NCI-H2171 (cell line): ENCODE measurements at places on chromosomes 16 and 17.
A peak's percentile ranks its signal among the peaks of the same experiment; 100 is the strongest.

DNA sequence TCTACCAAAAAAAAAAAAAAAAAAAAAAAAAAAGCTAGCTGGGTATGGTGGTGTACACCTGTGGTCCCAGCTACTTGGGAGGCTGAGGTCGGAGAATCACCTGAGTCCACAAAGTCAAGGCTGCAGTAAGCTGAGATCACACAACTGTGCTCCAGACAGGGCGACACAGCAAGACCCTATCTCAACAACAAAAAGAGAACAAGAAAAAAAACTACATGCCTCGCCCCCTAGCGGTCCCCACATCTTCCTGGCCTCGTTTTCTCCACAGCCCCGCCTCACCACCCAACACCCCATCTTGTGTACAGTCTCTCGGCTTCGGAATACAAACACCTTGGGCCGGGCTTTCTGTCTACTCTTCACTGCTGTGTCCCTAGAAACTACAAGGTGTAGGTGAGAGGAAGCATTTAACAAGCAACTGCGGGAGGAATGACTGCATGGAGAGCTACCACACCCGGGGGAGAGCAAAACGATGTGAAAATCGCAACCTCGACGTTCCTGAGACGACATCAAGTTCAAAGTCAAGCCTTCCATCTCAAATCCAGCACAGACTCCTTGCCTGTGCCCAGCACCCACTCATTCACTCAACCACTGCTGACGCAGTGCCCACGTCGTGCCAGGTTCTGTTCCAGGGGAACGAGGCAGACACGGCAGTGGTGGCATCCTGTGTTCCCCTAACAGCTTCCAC lies 9.0 kb downstream of the NTAN1 start:
- DNase-seq = no peak

- no peak for DNase-seq
These were observed 8.3 kb downstream of the AXIN2 start for GRCh38 chr17:65553009-65553645.

- DNase-seq = no peak
These were observed 825.9 kb downstream of the KCNJ18 start for GRCh38 chr17:22518185-22518584.

DNA sequence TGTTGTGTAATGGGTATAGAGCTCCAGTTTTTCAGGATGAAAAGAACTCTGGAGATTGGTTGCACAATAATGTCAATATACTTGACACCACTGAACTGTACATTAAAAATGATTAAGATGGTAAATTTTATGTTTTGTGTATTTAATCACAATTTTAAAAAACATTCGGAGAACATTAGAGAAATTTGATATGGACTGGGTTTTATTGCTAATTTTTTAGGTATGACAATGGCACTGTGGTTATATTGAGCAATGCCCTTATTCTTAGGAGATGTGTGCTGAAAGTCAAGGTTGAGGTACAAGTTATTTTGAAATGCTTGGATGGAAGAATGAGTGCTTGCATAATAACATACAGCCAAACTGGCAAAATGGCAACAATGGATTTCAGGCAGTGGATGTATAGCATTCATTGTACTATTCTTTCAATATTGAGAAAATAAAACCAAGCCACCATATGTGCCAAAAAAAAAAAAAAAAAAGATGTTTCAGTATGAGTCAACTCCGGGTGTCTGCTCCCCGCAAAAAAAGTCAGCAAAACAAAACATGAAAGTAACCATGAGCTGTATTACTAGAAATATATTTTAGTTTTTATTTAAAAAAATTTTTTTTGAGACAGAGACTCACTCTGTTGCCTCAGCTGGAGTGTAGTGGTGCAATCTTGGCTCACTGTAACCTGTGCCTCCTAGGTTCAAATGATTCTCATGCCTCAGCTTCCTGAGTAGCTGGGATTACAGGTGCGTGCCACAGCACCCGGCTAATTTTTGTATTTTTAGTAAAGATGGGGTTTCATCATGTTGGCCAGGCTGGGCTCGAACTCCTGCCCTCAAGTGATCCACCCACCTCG lies 19.8 kb downstream of the HOXB1 start:
- DNase-seq = no peak

GRCh38 chr17:34484193-34484733 lies 95.1 kb upstream of the TMEM132E start:
- no peak for DNase-seq

GRCh38 chr17:12987120-12987519 lies 30.7 kb downstream of the ELAC2 start:
- DNase-seq = no peak

- no peak for DNase-seq
These were observed 2.3 kb upstream of the PHF12 start for GRCh38 chr17:28953444-28954118.

- no peak for DNase-seq
These were observed 632 bp downstream of the CYBC1 start for GRCh38 chr17:82449883-82450356.

- DNase-seq = no peak
These were observed 129.6 kb downstream of the SPACA3 start for GRCh38 chr17:33121272-33121671.

GRCh38 chr17:50157891-50158290 lies 7.4 kb upstream of the PPP1R9B start:
- DNase-seq = no peak

GRCh38 chr16:88363239-88363891 lies 19.4 kb upstream of the ZNF469 start:
- no peak for DNase-seq

- DNase-seq = no peak
These were observed 131.9 kb downstream of the MSI2 start for GRCh38 chr17:57388131-57388725.

GRCh38 chr17:57493171-57493570 lies 236.8 kb downstream of the MSI2 start:
- DNase-seq = no peak

DNA sequence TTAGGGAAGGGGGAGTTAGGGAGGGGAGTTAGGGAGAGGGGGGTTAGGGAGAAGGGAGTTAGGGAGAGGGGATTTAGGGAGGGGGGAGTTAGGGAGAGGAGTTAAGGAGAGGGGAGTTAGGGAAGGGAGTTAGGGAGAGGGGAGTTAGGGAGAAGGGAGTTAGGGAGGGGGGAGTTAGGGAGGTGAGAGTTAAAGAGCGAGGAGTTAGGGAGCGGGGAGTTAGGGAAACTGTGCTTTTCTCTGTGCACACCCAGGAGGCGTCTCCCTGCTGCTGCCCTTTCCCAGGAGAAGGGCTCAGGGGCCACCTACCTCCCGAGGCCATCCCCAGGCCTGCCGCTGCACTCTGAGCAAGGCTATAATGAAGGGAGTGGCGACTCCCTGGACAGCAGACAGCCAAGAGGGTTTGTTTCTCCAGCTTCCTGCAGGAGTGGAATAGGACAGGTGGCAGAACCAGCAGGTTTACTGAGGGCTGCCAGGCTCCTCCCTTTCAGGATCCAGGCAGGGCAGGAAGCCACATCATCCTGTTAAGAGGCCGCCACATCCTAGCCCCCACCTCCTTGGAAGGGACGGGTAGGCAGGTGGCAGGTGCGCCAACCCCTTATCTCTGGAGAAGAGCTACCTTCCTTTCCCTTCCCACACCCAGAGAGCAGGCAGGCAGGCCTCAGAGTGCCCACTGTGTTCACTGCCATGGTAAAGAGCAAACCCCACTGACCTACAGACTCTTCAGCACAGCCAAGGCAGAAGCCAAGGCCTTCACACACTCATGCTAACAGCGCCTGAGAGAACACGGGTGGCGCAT lies 4.3 kb downstream of the CANT1 start:
- DNase-seq = peak; percentile 82
